ENCODE measurements at places on chromosomes 6 and 20.

- no peak for DNase-seq
Observed at GRCh38 chr6:38137608-38138265, 318.2 kb downstream of the ZFAND3 start.

GRCh38 chr20:16713066-16713465 is 16.8 kb upstream of the SNRPB2 start:
- no peak for DNase-seq

- no peak for DNase-seq
Observed at GRCh38 chr6:168871642-168872315, 381.9 kb downstream of the THBS2 start.

- no peak for DNase-seq
Observed at GRCh38 chr6:36266913-36267644, 2.8 kb upstream of the PNPLA1 start.

GRCh38 chr6:138645976-138646640 is 127.5 kb upstream of the CCDC28A start:
- no peak for DNase-seq

DNA sequence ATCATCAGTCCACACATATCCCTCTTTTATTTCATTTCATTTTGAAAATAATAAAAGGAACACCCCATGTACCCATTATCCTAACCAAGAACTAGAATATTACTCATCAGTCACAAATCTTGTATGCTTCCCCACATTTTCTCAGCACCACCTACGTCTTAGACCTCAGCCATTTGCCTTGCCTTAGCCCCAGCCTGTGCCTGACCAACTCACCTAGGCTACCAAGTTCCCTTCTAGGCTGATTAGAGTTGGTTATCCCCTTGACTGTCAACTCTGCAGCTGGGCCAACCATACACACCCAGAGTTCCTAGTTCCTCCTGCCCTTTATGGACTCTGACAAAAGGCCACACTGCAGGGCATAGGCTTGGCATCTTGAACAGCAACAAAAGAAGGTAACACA is 33.4 kb upstream of the IPCEF1 start:
- no peak for DNase-seq

GRCh38 chr20:36271639-36272546 is 34.2 kb upstream of the DLGAP4 start:
- no peak for DNase-seq

GRCh38 chr6:113450061-113450465 is 407.1 kb upstream of the MARCKS start:
- no peak for DNase-seq

- DNase-seq = no peak
Observed at GRCh38 chr20:17485017-17485416, 46.2 kb downstream of the BFSP1 start.

- DNase-seq = no peak
Observed at GRCh38 chr6:101926149-101926925, 532.8 kb downstream of the GRIK2 start.

- no peak for DNase-seq
Observed at GRCh38 chr6:75852721-75853120, 103.7 kb downstream of the MYO6 start.

GRCh38 chr6:33207552-33208090 is 679 bp upstream of the RING1 start:
- no peak for DNase-seq

GRCh38 chr20:53856300-53857295 is 213.8 kb downstream of the BCAS1 start:
- DNase-seq = no peak

- no peak for DNase-seq
Observed at GRCh38 chr20:64223526-64224067, 32.0 kb upstream of the PCMTD2 start.

DNA sequence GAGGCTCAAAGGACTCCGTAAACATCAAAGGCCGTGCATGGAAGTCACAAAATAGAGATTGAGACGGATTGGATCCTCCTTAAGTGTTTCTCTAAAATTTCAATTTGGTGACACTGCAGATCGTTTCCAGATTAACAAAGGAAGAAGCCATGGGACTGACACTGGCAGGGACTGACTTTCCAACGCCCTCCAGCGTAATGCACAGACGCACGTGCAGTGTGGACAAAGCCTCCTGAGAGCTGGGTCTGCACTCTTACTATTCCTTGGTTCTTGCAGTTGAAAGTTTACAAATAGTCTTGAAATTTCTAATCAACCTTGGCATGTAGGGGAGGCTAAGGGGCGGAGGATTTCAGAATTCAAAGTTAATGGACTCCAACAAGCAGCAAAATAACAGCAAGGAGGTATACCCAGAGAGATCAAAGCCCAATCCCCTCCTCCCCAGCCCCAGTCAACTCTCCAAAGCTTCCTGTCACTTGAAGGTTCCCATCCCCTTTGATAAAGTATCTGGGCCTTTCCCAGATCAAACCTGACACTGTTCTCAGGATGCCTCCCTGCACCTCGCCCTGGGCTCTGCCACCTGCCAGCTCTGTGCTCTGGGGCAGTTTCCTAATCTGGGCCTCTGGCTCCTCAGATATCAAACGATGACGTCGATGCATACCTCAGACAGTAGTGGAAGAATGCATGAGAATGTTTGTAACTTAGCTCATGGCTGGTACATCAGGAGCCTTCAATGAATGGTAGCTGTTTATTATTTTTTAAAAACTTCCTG is 106.5 kb upstream of the TRAF3IP2 start:
- DNase-seq = no peak

DNA sequence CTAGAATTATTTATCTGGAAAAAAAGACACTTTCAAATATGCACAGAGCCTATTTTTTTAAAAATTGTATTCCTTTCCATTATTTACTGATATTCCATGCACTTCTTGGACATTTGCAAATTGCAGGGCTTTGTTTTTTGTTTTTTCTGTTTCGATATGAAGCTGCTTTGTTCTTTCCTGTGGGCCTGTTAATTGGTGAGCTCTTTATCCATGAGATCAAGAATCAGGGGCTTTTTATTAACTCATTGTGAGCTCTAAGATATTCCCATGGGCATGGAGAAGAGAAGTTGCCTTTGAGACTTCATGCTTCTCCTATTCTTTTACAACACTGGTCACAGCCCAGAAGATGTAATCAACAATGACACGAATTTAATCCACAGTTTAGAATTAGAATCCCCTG is 145.1 kb downstream of the SAMD5 start:
- DNase-seq = no peak

DNA sequence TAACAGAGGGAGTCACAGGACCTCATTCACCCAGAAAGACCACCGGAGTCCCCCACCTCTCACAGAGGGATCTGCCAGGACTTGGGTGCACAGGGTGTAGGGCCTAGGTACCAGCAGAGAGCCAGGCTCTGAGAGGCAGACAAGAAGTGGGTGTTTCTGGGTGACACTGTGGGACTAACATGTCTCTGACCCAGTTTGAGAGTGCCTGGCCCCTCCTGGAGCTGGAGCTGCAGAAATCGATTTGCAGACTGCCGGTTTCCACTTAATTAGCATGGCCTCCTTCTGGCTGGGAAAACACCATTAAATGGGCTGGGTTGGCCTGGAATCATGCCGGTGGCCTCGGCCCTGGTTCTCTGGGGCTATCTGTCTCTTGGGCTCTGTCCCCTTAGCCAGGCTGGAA is 59.2 kb downstream of the PPP1R16B start:
- DNase-seq = no peak

- no peak for DNase-seq
Observed at GRCh38 chr20:51447765-51448148, 94.8 kb downstream of the NFATC2 start.

Data from stimulated activated CD8-positive, alpha-beta memory T cell treated with anti-CD3 and anti-CD28 coated beads, Interleukin-7, amount 100 ng/mL, for 1 hour (primary cell).